ENCODE measurements at places on chromosomes 1 and 21. TPM values are rescaled to one million over a fixed set of nuclear protein-coding genes. Genes with fewer than 3 reads are reported as not detected.

Gene PROX1
- total RNA-seq, result 82.9 TPM

DNA sequence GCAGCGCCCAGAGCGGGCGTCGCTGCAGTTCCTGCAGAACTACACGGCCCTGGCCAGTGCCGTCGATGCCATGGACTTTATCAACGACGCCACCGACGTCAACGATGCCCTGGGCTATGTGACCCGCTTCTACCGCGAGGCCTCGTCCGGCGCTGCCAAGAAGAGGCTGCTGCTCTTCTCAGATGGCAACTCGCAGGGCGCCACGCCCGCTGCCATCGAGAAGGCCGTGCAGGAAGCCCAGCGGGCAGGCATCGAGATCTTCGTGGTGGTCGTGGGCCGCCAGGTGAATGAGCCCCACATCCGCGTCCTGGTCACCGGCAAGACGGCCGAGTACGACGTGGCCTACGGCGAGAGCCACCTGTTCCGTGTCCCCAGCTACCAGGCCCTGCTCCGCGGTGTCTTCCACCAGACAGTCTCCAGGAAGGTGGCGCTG, 22.0 kb downstream of the COL6A1 start:
- DNase-seq, result peak; percentile 69

DNA sequence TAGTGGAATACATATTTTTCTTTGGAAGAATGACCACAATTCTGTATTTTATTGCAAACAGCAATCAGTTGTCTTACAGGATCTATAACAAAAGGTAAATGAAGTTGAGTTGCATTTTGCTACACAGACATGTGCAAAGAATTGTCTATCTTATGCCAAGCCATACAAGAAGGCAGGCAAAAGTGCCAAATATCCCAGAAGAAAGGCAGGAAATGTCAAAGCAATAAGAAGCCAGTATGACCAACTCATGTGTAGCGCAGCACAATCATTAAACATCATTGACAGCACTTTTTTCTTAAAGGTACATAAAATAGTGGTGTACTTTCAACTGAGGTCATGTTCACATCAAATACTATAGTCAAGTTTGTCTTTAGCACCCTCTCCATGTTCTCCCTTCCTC, 42.7 kb downstream of the NIBAN1 start:
- DNase-seq, result no peak

GRCh38 chr21:16709866-16710550, 802.8 kb upstream of the CXADR start:
- no peak for DNase-seq

DNA sequence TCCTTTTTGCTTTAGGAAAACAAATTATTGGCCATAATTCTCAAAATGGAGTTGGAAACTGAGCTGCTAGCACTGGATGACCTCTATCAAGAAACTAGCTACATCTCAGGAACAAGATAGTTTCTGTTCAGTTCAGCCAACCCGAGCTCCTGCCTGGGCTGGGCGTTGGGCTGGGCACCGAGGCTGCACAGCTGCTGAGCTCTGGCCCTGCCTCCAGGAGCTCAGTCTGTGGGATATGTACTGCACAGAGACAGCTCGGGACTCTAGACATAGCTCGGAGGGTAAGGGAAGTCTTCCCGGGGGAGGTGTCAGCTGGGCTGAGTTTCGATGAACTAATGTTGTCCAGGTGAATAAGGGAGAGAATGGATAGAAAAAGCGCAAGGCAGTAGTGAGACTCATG, 24.5 kb upstream of the SLC1A7 start:
- DNase-seq, result no peak

Gene GJA9
- total RNA-seq, result not detected

- DNase-seq, result no peak
Observed at GRCh38 chr1:7227654-7228053, 442.4 kb downstream of the CAMTA1 start.

Gene PDZK1IP1
- not detected for total RNA-seq

DNA sequence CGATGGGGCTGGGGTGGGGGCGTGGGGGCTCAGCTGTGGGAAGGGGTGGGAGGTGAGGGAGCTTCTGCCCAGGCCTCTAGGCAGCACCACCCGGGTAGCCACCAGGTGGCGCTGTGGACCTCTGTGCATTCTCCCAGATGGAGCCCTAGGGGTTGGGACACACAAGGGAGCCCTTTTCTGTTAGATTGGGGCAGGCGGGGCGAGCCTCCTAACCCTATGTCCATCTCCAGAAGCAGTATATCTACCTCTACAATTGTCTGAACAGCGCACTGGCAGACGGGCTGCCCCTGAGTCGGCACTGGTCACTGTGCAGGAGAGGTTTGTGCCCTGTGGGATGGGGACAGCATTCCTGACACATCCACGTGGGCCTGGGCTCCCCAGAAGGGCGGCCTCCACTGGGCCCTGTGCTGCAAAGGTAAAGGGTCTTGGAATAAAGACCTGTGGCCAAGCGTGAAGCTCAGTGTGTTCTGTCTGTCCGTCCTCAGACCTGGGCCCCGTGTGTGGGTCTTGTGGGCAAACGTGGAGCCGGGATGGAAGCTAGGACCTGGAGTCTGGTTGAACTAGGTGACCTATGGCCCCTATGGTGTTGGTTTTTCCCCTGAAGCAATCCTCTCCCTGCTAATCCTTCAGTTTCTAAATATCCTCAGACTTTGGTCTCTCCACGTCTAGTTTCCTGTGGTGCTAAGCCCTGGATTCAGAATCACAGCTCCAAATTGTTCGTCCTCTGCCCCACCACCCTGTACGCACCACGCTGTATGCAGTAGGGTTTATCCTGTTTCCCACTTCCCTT, 4.4 kb upstream of the LGR6 start:
- peak; percentile 85 for DNase-seq
